Fibroblast of lung (primary cell): ENCODE measurements at places on chromosomes 7 and 10. TPM values are rescaled to one million over a fixed set of nuclear protein-coding genes. Genes with fewer than 3 reads are reported as not detected.

RELN gene
- total RNA-seq, result 0.33 and 1.8 TPM in 2 replicates

HYAL4 gene
- total RNA-seq, result not detected in 2 replicates

PGAM2 gene
- 0.26 and 0.33 TPM in 2 replicates for total RNA-seq

- H3K4me1 ChIP-seq, result peaks cover 10% of the 10 kb centered on the region
- no peak overlapping the region for H3K4me3 ChIP-seq
- DNase-seq, result peak; percentile 47
- no peaks in the 10 kb centered on the region for H3K27me3 ChIP-seq
These were observed 12.3 kb upstream of the CYTH3 start for GRCh38 chr7:6284461-6285360.

CHST3 gene
- 24.1 and 29.9 TPM in 2 replicates for total RNA-seq

TMEM178B gene
- under 0.01 TPM in 2 replicates for total RNA-seq

DNA sequence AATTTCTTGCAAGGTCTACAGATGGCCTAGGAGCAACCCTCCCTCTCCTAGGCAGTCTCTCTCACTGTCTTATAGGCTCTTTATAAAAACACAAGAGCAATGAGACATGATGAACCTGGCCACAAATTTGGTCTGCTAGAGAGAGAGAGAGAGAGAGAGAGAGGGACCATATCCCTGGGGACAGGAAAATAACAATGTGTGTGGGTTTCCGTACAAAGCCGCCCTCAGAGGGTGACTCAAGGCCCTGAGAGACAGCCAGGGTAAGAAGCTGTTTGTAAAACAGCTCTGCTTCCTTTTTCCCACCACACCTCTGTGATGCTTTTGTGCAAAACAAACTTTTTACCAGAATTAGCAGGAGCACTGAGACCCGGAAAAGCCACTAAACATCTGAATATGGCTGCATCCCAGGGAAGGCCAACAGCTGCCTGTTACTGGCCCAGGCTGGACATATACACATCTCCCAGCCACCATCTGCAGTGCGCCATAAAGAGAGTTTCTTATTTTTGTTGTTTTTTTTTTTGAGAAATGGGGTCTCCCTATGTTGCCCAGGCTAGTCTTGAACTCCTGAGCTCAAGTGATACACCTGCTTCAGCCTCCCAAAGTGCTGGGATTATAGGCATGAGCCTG is 18.4 kb downstream of the GIMAP5 start:
- no peaks in the 10 kb centered on the region for H3K27me3 ChIP-seq
- no peaks in the 10 kb centered on the region for H3K36me3 ChIP-seq
- no peak for DNase-seq
- no peak overlapping the region for H3K27ac ChIP-seq

ANKRD61 gene
- 0.17 and 0.26 TPM in 2 replicates for total RNA-seq

- no peak for DNase-seq
- H3K36me3 ChIP-seq, result no peaks in the 10 kb centered on the region
- no peak overlapping the region for H3K4me3 ChIP-seq
- H3K27ac ChIP-seq, result no peak overlapping the region
- H3K4me1 ChIP-seq, result no peaks in the 10 kb centered on the region
These were observed 274.6 kb upstream of the SMIM30 start for GRCh38 chr7:113392841-113393540.

DNA sequence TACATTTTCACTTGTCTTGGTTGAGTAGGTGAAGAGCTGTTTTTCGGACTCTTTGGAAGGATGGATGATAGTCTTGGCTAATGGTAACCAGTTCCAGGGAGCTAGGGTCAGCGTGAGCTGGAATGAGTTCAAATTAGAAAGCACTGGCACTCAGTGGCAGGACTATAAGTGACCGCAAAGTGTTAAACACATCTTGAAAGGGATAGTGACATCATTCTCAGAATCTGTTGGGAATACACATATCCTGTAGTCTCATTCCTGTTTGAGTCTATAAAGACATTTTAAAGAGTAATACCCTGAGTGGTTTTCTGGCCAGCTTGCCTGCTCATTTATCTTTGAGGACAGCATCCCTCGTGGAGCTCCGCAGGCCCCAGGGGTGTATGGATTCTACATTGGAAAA is 56.7 kb upstream of the TMEM248 start:
- no peak for DNase-seq
- no peaks in the 10 kb centered on the region for H3K27me3 ChIP-seq
- no peaks in the 10 kb centered on the region for H3K36me3 ChIP-seq
- no peak overlapping the region for H3K4me3 ChIP-seq
- H3K4me1 ChIP-seq, result no peaks in the 10 kb centered on the region

DNA sequence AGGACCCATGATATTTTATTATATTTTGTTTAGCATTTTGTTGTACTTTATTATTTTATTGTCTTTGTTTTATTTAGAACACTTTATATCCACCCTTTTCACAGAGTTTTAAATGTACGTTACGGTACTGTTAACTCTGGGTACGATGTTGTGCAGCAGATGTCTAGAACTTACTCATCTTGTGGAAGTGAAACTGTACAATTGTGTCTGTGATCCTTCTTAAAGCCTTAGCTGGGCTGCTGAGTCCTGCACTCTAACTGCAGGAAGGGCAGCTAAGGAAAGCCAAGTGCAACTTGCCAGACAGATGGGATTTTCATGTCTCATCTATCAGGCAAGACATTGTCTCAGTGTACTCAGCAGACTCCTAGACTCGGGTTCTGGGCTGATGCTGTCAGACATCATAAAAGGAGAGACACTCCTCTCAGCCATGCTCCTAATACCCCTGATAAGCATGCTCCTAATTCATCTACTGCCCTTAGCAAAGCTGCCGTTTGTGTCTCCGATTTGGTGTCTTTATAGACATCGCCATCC is 14.6 kb upstream of the INSYN2A start:
- no peaks in the 10 kb centered on the region for H3K4me1 ChIP-seq
- DNase-seq, result no peak

- no peaks in the 10 kb centered on the region for H3K27me3 ChIP-seq
- peaks cover 5% of the 10 kb centered on the region for H3K4me1 ChIP-seq
- DNase-seq, result peak; percentile 60
- no peaks in the 10 kb centered on the region for H3K36me3 ChIP-seq
- peak overlapping the region; percentile 80 for H3K4me3 ChIP-seq
- peak overlapping the region; percentile 93 for H3K27ac ChIP-seq
These were observed 537 bp downstream of the FOXK1 start for GRCh38 chr7:4682621-4683042.

GRCh38 chr7:87342231-87342630 is 3.2 kb upstream of the CROT start:
- peaks cover 6% of the 10 kb centered on the region for H3K4me1 ChIP-seq
- H3K27me3 ChIP-seq, result no peaks in the 10 kb centered on the region
- DNase-seq, result no peak
- peak overlapping the region; percentile 14 for H3K4me3 ChIP-seq
- no peak overlapping the region for H3K27ac ChIP-seq

MYOZ1 gene
- total RNA-seq, result 0.17 and 0.51 TPM in 2 replicates

WAPL gene
- total RNA-seq, result 45.7 and 50.4 TPM in 2 replicates

ASZ1 gene
- total RNA-seq, result not detected in 2 replicates

DNA sequence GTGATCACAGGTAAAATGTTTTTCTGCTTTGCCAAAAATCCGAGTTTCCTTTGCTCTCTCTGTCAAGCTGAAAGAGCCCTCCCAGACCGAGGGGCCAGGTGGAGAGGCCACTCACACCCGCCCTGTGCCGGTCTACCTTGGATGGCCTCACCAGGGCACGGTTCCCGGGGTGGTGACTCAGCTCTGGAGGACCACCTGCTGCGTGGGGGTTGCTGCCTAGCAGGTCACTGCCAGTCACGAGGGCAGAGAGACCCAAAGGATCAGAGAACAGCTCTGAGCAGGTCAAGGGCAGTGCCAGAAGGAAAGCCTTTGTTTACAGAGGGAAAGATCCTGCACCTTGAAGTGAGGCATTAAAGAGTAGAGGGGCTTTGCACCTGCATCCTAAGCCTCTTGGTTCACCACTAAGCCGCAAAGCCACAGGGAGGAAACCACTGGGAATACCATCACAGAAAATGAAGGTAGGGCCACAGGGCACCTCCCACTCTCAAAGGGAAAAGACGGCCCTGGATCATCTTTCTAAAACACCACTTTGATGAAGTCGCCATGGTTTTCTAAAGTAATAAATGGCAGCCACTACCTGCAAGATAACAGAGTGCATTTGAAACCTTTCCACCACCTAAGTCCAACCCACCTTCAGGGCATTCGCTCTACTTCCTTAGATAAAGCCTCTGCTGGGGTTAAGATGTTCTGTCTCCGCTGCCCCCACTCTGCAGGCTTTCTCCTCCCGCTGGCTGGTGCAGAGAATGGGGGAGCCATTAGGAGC is 160.3 kb upstream of the KLF14 start:
- peak; percentile 78 for DNase-seq
- peak overlapping the region; percentile 86 for H3K27ac ChIP-seq
- no peaks in the 10 kb centered on the region for H3K27me3 ChIP-seq
- H3K4me1 ChIP-seq, result peaks cover 48% of the 10 kb centered on the region

GIMAP6 gene
- under 0.01 TPM in 1 of 2 replicates, not detected in the other for total RNA-seq

LMOD2 gene
- not detected in 2 replicates for total RNA-seq

ABCB4 gene
- 0.26 and 0.66 TPM in 2 replicates for total RNA-seq

DNA sequence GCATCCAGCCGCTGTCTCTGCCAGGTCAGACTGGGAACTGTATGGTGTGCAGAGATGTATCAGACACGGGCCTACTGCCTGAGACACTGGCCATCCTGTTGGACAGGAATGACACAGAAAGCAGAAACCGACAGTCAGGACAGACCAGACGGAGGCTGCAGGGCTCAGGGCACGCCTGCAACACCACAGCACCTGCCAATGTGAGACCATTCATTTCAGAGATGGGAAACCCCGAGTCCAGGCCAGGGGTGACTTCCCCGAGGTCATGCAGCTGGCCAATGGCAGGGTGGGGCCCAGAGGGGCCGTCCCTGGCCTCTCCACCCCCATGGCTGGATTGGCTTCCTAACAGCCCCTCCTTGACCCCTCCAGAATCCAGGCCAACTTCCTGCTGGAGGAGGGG is 34.7 kb downstream of the GRID1 start:
- no peak for DNase-seq
- no peaks in the 10 kb centered on the region for H3K4me1 ChIP-seq
- H3K36me3 ChIP-seq, result no peaks in the 10 kb centered on the region
- no peak overlapping the region for H3K4me3 ChIP-seq
- no peak overlapping the region for H3K27ac ChIP-seq

DNA sequence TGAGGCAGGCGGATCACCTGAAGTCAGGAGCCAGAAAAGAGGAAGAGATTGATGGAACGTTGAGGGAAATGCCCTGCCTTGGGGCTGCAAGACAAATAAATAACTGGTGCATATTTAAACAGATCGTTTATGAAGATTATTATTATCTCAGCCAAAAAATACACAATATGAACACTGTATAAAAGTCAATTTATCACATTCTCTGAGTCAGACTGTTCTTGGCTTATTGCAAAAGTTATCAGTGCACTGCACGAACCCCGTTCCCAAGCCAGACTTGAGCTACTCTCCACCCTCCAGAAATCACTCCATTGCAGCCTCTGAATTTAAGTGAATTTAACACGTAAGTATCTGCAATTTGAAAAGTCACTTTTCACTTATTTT is 1.6 kb downstream of the DNMBP start:
- no peaks in the 10 kb centered on the region for H3K27me3 ChIP-seq
- peaks cover 25% of the 10 kb centered on the region for H3K4me1 ChIP-seq
- H3K36me3 ChIP-seq, result no peaks in the 10 kb centered on the region
- H3K27ac ChIP-seq, result peak overlapping the region; percentile 84
- DNase-seq, result peak; percentile 76

- H3K27ac ChIP-seq, result no peak overlapping the region
- H3K36me3 ChIP-seq, result no peaks in the 10 kb centered on the region
- no peaks in the 10 kb centered on the region for H3K27me3 ChIP-seq
- no peak overlapping the region for H3K4me3 ChIP-seq
These were observed 110.8 kb downstream of the HIBADH start for GRCh38 chr7:27551803-27552400.

DNA sequence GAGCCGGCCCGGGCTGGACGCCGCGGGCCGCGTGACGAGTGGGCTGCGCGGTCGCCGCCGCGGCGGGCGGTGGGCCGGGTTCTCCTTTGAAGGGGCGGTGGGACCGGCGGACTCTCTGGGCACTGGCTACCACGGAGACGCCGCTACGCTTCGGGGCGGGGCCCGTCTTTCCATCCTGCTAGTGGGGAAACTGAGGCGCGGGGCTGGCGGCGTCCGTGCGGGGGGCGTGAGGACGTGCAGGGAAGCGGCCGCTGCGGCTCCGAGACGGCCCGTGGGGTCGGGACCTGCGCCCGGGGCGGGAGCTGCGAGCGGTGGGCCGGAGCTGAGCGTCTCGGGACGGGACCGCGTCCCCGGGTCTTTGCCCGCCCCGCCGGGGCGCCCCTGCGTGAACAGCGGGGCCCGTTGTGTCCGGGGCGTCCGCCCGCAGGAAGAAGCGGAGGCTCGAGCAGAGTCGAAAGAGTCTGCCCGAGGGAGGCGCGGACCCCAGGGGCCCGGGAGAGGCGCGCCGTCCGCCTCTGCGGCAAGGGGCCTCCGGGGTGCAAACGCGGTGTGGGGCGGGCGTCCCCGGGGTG is 548 bp upstream of the BNIP3 start:
- H3K4me3 ChIP-seq, result peak overlapping the region; percentile 71
- peak overlapping the region; percentile 46 for H3K27ac ChIP-seq
- no peaks in the 10 kb centered on the region for H3K27me3 ChIP-seq
- peaks cover 3% of the 10 kb centered on the region for H3K4me1 ChIP-seq

DNA sequence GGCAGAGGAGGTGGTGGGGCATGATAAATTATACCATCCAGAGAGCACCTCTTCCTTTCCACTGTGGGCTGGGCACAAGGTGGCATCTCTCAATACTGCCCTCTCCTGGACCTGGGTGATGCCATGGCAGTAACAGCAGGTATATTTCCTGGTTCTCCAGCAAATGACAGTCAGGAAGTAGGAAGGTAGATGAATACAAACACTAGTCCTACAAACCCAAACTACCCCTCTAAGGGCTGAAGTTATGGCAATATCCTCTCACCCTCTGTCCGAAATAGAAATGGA is 1004.9 kb downstream of the KCNMA1 start:
- DNase-seq, result no peak
- H3K27ac ChIP-seq, result no peak overlapping the region
- H3K36me3 ChIP-seq, result no peaks in the 10 kb centered on the region
- H3K4me1 ChIP-seq, result no peaks in the 10 kb centered on the region

GRCh38 chr7:574661-575395 is 55.2 kb upstream of the PDGFA start:
- H3K4me1 ChIP-seq, result no peaks in the 10 kb centered on the region
- no peak for DNase-seq
- no peaks in the 10 kb centered on the region for H3K36me3 ChIP-seq
- H3K27me3 ChIP-seq, result no peaks in the 10 kb centered on the region
- no peak overlapping the region for H3K4me3 ChIP-seq

DNA sequence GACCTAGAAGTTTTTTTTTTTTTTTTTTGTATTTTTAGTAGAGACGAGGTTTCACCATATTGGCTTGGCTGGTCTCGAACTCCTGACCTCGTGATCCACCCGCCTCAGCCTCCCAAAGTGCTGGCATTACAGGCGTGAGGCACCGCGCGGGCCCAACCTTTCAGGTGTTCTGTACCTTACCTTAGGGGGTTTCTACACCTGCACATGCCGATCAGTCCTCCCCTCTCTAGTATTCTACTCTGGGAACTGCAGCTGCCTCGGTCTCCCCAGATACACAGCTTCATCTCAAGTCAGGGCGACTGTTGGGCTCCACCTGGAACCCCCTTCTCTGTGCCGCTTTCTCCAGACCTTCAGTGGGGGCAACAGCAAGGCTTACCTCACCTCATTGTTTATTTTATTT is 79.9 kb downstream of the TACC2 start:
- no peak overlapping the region for H3K4me3 ChIP-seq
- peaks cover 2% of the 10 kb centered on the region for H3K4me1 ChIP-seq

- no peaks in the 10 kb centered on the region for H3K27me3 ChIP-seq
- DNase-seq, result no peak
- H3K36me3 ChIP-seq, result no peaks in the 10 kb centered on the region
These were observed 10.9 kb upstream of the SNX8 start for GRCh38 chr7:2325162-2325561.

- H3K36me3 ChIP-seq, result no peaks in the 10 kb centered on the region
- no peak for DNase-seq
- H3K4me1 ChIP-seq, result no peaks in the 10 kb centered on the region
- H3K27ac ChIP-seq, result no peak overlapping the region
- no peaks in the 10 kb centered on the region for H3K27me3 ChIP-seq
- no peak overlapping the region for H3K4me3 ChIP-seq
These were observed 5.1 kb downstream of the SCART1 start for GRCh38 chr10:133458710-133459453.
